ENCODE measurements at places on chromosomes 11 and 22. TPM values are rescaled to one million over a fixed set of nuclear protein-coding genes. Genes with fewer than 3 reads are reported as not detected.

POU2AF3 gene
- total RNA-seq = not detected

TMEM121B gene
- 0.04 TPM for total RNA-seq

MRGPRX4 gene
- not detected for total RNA-seq

POLDIP3 gene
- total RNA-seq = 41.2 TPM

ART1 gene
- total RNA-seq = not detected

SERPIND1 gene
- not detected for total RNA-seq

NRGN gene
- total RNA-seq = 4.4 TPM

KCNQ1 gene
- not detected for total RNA-seq

GPR83 gene
- total RNA-seq = not detected

MISFA gene
- total RNA-seq = 0.74 TPM

ZBTB44 gene
- 21.2 TPM for total RNA-seq

JOSD1 gene
- total RNA-seq = 55.9 TPM

TRIOBP gene
- 35.1 TPM for total RNA-seq

MUC6 gene
- total RNA-seq = not detected

SLC7A4 gene
- total RNA-seq = 0.11 TPM

CCDC73 gene
- not detected for total RNA-seq

CRYBA4 gene
- not detected for total RNA-seq

ZBTB16 gene
- not detected for total RNA-seq

CD3G gene
- not detected for total RNA-seq

NTM gene
- total RNA-seq = 51.7 TPM

CYTH4 gene
- total RNA-seq = 0.04 TPM

TLCD5 gene
- total RNA-seq = 2.7 TPM

SORL1 gene
- total RNA-seq = 67.1 TPM

TYR gene
- 0.04 TPM for total RNA-seq

SYCE3 gene
- not detected for total RNA-seq

CCDC157 gene
- total RNA-seq = 1.5 TPM

OR52N4 gene
- total RNA-seq = not detected

TRPM5 gene
- total RNA-seq = not detected

LARGE1 gene
- total RNA-seq = 8.8 TPM

OR2AG2 gene
- total RNA-seq = 0.03 TPM

OR8H1 gene
- not detected for total RNA-seq

GAL3ST1 gene
- total RNA-seq = not detected

HEPN1 gene
- total RNA-seq = not detected

EXPH5 gene
- total RNA-seq = 15.0 TPM

ARRB1 gene
- 3.5 TPM for total RNA-seq

WNT11 gene
- 0.07 TPM for total RNA-seq

PATE2 gene
- not detected for total RNA-seq

OR8U1 gene
- not detected for total RNA-seq

TSGA10IP gene
- not detected for total RNA-seq

NPTXR gene
- 0.04 TPM for total RNA-seq

MYO18B gene
- not detected for total RNA-seq

IFITM10 gene
- total RNA-seq = 0.14 TPM

ZP1 gene
- total RNA-seq = not detected

CADM1 gene
- total RNA-seq = 49.0 TPM

NPAT gene
- 14.8 TPM for total RNA-seq

HOATZ gene
- not detected for total RNA-seq

MYOD1 gene
- not detected for total RNA-seq

PAAF1 gene
- 16.1 TPM for total RNA-seq

OR10D3 gene
- not detected for total RNA-seq

SCGB1C1 gene
- not detected for total RNA-seq

SEZ6L gene
- not detected for total RNA-seq

ADM gene
- total RNA-seq = 28.7 TPM

INPP5J gene
- total RNA-seq = 1.3 TPM
